Activated CD8-positive, alpha-beta memory T cell treated with anti-CD3 and anti-CD28 coated beads for 24 hours (primary cell): ENCODE measurements at places on chromosomes 3 and 15.

DNA sequence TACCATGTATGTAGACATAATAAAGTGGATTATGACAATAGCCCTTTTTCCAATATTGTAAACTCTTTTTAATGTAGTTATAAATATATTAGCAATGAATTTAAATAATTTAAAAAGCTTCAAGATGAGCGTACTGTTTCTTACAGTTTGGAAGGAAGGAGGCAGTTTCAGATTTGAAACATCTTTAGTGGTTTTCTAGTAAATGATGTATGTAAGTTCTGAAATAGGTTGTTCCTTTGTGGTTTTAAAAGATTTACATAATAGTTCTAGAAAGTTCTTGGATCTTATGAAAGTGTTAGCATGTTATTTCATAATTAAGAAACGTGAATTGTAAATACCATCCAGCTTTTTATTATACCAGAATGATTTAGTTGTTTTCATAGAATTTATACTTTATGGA, 16.0 kb downstream of the DNAJC19 start:
- DNase-seq, result no peak

- no peak for DNase-seq
These were observed 28.7 kb downstream of the CFAP100 start for GRCh38 chr3:126423191-126424038.

GRCh38 chr3:56347219-56347871, 120.9 kb downstream of the ERC2 start:
- no peak for DNase-seq

GRCh38 chr15:26197719-26198118, 334.6 kb upstream of the ATP10A start:
- DNase-seq, result no peak

- DNase-seq, result no peak
These were observed 5.6 kb downstream of the PLXNA1 start for GRCh38 chr3:126988451-126989021.

GRCh38 chr3:59839810-59840515, 790.1 kb upstream of the CFAP20DC start:
- DNase-seq, result no peak

DNA sequence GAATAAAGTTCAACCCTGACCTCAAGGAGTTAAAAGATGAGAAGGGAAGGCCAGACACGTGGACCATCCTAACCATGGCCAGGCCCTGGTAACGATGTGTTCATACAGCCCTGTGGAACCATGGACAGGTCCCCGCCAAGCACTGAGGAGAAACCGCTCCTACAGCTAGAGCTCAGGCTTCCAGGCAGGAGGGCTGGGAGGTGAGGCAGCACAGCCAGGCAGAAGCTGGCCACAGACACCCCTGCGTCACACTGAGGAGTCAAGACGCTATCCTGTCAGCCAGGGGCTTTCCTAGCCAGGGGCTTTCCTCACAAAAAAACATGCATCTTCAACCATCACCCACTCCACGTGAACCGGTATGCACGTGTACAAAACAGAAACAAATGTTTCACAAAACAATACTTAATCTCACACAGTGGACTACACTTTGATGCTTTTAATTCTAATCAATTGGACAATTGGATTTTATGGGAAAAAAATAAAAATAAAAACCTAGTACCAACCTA, 73.2 kb downstream of the TBC1D2B start:
- no peak for DNase-seq

DNA sequence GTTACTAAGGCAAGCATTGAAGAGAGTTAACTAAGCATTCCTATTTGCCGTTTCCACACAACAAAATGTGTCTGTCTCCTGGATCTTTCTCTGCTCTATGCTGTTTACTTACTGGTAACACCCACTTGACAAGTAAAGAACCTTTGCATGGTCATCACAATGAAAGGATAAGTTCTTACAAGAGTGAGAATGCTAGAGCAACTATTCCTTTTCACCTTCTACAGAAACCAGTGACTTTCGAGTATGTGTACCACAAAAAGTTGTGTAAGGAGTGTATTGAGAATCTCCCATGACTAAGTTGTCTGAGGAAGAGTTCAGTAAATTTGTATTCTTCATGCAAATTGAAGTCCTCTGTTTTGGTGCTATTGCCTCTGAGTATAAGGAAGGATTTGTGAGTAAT, 10.8 kb downstream of the TIPARP start:
- no peak for DNase-seq

DNA sequence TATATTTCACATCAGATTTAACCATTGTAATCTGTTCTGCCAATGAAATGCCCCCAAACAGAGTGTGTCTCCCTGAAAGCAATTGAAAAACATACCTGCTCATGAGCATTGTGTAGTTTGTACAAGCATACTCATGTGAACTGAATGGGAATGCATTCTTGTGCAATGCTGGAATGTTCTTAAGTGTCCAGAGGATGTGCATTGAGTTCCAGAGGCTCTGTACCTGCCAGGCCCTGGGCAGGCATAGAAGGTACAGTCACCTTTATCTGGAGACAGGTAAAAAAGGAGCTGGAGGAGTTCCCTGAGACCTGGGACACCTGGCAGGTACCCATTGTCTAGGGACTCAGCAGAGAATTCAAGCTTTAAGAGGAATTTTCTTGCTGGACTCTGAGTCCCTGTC, 2.8 kb downstream of the MRAS start:
- no peak for DNase-seq

GRCh38 chr3:40923143-40923542, 276.2 kb upstream of the CTNNB1 start:
- DNase-seq, result no peak

- no peak for DNase-seq
These were observed 6.2 kb upstream of the NEO1 start for GRCh38 chr15:73046073-73046472.

- peak; percentile 19 for DNase-seq
These were observed 16.0 kb downstream of the SLC22A14 start for GRCh38 chr3:38297947-38298711.
